ENCODE measurements at places on chromosomes 16 and 17.

DNA sequence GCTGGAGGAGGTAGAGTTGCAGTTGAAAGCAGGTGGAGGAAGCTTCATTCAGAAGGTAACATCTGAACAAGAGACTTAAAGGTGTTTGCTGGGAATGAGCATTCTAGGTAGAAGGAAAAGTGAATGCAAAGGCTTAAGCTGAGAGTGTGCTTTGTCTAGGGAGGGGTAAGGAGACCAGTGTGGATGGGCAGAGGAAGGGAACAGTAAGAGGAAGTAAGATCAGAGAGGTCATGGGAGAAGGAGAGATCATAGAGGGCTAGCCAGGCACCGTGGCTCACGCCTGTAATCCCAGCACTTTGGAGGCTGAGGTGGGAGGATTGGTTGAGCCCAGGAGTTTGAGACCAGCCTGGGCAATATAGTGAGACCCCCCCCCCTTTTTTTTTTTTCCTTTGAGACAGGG, 3.3 kb downstream of the STX4 start:
- no peak for DNase-seq

DNA sequence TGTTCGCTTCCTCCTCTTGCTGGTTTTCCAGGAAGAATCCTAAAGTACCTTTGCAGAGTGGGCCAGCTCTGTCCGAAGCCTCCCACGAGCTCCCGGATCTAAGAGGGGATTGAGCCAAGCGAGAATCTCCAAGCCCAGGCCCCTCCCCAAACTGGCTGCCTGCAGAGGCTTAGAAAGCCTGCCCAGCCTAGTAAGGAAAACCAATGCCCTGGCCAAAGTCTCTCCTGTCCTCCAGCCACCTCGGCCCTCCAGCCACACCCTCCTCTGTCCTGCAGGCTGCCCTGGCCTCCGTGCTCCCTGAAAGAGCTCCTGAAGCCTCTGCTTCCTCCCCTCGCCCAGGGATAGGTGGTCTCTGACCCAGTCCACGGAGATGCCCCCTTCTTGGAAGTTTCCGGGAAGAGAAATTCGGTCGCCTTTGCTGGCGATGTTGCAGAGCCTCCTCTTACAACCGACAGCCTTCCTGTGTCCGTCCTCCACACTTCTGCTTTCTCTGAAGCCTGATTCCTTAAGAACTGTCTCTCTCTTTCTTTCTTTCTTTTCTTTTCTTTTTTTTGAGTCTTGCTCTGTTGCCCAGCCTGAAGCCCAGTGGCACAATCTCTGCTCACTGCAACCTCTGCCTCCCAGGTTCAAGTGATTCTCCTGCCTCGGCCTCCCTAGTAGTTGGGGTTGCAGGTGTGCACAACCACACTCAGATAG, 54.9 kb upstream of the TOB1 start:
- DNase-seq = no peak

DNA sequence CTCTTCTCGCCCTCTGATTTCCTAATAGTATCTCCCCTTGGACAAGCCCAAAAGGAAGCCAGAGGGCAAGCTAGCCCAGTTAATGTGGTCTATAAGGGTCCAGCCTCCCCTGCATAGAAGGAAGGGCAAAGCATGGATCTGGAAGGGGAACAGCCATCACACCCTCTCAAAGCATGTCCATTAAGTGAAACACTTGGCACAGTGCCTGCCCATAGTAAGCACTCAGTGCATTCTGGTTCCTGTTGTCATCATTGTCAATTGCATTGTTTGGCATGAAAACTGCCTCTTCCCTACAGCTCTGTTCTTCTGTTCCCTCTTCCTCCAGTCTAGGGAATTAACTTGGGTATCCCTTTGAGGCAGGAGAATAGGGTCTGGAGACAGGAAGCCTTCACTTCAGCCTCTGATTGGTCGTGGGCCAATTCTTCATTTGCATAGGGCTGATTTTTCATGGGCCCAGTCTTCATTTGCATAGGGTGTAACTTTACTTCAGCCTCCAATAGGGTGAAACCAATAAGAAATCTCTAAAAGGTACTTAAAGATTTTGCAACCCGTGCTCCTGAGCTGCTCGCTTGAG, 81.4 kb downstream of the C17orf67 start:
- peak; percentile 11 for DNase-seq

DNA sequence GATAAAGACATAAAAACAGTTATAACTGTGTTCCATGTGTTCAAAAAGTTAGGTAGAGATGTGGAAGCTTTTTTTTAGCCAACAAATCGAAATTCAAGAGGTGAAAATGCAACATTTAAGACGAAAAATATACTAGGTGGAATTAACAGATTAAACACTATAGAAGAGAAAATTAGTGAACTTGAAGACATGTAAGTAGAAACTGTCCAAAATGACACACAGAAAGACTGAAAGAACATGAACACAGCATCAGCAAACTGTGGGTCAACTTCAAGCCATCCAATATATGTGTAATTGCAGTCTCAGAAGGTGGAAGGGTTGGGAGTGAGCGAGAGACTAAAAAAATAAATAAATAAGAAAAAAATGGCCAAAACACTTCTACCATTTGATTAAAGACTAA, 9.3 kb downstream of the FAM83G start:
- no peak for DNase-seq

DNA sequence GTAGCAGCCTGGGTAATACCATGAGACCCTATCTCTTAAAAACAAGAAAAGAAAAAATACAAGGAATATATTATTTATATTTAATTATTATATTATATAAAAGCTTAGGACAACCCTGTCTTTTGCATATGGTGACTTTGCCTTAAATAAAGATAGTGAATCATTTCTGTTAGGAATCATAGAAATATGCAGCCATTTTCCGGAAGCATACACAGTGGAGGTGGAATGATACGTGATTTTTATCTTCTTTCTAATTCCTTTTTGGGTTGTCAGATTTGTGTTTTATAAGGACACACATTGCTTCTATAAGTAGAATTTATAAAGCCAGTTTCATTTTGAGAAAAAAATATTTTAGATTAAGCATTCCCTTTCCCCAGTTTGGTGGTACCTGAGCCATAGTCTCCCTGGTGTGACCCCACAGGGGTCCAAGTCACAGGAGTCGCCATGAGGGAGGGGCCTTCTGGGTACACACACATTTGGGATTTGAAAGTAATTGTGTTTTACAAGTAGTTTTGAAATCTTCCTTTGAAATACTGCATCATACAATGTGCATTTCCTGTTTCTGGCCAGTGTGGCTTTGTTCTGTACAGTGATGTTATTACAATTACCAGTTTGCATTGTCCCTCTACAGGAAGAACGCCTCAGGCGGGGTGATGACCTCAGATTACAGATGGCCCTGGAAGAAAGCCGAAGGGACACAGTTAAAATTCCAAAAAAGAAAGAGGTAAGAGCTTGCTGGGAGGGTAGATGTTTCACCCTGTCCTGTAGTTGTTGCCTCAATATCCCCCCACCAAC, 50.9 kb downstream of the B9D1 start:
- DNase-seq = no peak

DNA sequence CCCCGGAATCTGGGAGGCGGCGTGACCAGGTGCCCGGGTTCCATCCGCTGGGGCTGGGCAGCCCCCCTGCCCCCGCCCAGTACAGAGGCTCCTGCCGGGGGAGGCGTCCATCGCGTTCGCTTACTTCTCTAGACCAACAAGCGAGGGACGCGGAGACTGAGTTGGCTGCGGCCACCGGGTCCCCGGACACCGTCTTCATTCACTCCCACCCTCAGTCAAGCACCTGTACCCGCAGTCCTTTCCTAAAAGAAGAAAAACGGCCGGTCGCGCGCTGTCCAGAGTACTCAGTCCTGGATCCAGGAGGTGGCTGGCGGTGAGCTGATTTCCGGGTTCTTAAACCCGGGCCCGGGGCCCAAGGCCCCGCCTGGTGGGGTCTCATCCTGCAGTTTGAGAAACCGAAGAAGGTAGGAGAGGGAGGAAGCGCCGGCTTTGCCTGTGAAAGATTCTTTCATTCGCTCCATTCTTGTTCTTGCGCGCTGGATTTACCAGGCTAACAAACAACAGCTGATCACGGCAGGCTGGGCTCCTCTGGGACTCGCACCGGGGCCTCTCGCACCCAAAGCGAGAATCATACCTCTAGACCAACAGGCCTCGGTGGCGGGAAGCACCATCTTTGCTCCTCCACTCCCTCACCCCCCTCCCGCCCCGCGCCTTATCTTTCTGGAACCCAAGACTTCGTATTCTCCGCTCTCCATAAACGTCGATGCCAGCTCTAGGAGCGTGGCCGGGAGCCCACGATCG, 17.4 kb upstream of the OR1F1 start:
- peak; percentile 52 for DNase-seq

- no peak for DNase-seq
Observed at GRCh38 chr17:35188111-35188510, 6.1 kb downstream of the SLC35G3 start.

DNA sequence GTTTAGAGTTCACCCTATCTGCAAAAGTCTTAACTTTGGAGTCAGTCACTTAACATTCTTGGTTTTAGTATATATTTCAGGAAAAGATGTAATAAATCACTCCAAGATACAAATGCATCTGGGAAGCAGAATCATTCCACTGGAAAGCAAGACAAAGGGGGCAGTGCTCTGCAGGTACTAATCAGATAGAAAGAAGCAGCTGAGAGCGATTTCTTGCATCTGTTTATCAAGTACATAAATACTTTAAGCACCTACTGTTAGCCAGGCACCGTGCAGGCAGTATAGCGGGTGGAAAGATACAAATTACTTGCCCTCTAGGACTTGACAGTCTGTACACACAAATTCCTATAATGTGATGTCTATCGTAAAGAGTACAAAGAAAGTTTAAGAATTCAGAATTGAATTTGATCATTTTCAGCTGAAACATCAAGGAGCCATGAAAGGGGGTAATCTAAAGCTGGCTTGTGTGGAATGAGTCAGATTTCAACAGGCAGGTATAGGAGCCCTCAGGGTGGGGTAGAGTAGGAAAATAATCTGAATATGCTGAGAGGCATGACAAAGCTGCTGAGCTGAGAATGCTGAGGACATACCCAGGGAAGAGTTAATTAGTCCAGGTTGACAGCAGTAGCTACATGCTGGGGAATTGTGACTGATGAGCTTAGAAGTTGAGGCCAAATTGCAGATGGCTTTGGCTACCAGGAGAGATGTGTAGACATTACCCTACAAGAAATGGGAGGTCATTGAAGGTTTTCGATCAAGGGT, 110.2 kb downstream of the CA10 start:
- DNase-seq = no peak

DNA sequence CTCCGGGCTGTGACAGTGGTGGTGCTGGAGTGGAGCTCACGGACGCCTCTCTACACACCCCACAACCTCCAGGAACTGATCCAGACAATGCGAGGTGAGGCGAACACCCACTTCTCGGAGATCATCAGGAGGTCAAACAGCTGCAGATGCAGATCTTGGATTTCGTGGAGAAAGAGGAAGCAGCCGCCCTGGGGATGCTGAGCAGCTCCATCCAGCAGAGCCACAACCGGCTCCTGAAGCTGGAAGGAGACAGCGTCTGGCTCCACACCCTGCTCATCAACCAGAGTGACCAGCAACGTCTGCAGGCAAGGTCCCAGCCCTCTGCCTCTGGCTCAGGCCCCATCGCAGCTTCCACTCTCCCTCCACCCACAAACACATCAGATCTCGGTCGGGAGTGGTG, 13.2 kb upstream of the SLC16A5 start:
- DNase-seq = no peak

DNA sequence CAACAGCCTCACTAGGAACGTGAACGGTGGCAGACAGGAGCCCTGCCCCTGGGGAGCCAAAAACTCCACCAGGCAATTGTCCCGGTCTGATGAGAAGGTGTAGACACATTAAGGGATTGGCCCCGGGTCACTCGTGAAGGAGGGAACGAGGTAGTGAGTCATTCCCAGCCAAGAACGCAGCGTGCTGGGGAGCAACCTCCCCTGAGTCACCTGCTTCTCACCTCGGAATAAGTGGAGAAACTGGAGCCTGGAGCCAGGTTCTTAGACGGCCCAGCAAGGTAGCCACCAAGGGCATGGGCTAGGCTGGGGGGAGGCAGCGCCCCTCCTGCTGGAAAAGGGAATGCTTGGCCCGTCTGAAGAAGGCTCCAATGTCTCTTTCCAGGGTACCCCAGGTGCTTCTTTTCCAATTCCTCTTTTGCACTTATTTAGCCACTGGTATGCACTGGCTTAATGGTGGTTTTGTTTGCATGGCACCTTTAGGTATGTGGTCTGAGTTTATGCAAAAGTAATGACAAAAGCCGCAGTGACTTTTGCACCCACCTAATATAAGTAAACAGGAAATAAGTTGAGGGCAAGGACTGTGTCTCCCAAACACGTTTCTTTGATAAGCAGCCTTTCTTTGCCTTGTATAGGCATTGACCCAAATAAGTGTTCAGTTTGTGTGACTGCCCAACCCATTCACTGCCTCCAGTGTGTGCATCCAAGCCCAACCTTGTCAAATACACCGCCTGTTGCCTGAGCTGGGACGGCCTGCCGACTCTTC, 1.8 kb upstream of the HELZ start:
- peak; percentile 83 for DNase-seq

DNA sequence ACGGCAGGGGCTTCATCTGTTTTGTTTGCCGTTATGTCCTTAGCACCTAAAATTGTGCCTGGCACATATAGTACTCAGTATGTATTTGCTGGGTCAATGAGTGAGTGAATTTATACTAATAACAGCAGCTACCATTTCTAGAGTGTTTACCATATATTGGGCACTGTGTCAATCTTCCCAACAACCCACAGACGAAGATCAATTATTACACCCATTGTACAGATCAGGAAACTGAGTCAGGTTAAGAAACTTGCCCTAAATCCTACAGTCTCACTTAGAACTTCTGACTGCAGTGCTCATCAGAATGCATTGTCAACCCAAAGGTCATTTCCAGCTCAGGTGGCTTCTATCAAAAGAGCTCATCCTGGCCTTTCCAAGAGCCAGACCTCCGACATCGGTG, 44.5 kb upstream of the MEOX1 start:
- no peak for DNase-seq

GRCh38 chr16:88927010-88927409, 50.0 kb downstream of the CBFA2T3 start:
- DNase-seq = no peak

DNA sequence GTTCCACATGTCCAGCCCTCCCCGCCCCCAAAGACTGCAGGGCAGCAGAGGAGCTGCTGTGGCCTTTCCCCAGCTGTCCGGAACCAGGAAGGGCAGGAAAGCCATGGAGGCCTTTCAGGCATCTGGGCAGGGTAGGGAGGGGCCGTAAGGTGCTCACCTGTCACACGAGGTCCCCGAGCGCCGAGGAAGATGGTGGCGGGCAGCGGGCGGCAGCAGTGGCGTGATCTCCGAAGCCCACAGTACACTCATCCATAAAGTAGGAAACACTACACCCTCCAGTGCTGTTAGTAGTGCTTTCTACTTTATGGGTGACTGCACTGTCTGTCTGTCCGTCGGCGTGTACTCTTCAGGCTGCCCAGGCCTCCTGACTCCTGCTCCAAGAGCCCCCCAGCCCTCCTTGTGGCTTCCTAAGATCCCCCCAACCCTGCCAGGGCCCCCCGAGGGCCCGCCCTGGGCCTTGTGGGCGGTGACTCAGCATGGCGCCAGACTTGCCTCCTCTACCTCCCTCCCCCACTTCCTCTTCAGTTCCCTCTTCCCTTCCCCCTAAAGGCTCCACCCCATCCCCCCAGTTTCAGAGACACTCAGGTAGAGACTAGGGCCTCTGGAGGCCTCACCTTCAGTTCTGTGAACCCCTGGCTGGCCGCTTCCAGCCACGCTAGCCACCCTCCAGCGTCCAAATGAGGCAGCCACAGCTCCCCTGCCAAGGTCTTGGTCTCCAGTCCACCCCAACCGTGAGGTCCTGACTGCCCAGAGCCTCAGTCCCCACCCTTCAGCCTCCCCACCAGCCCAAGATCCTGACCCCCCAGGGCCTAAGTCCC, 2.6 kb upstream of the TSPOAP1 start:
- DNase-seq = no peak

- no peak for DNase-seq
Observed at GRCh38 chr17:13085578-13085977, 67.8 kb upstream of the ELAC2 start.

GRCh38 chr16:25030420-25031131, 15.4 kb upstream of the ARHGAP17 start:
- DNase-seq = no peak

All from DMS53 (cell line).